CD4-positive, alpha-beta T cell treated with Interleukin-10 for 1 hour (primary cell): ENCODE measurements at places on chromosomes 5 and 9.

DNA sequence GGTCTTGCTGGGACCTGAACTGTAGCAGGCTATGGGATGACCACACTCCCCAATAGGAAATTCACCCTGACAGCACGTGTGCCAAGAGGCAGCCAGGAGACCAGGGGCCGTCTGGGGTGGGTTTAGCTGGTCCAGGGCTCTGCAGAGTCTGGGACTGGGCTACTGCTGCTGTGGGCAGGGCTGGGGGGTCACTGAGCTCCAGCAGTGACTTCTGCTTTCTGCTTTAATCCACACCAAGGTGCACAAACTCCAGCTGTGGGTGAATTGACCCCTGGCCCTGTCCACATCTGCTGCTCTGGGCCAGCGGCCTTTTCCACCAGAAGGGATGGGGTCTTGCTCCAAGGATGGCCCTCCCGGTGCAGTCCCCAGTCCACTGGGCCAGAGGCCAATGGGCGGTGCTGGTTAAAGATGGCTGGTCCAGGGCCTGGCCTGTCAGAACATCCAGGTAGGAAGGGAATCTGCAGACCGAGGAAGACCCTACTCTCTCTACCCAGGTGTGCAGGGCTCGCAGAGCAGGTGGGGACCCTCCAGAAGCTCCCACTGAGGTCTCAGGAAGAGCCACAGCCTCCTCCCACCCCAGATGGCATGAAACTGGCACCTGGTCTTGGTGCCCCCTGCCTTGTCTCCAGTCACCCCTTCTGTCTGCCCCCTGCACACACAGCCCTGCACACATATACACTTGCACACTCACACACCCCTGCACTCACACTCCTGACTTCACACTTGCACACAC, 28.0 kb downstream of the GLT6D1 start:
- DNase-seq, result no peak

DNA sequence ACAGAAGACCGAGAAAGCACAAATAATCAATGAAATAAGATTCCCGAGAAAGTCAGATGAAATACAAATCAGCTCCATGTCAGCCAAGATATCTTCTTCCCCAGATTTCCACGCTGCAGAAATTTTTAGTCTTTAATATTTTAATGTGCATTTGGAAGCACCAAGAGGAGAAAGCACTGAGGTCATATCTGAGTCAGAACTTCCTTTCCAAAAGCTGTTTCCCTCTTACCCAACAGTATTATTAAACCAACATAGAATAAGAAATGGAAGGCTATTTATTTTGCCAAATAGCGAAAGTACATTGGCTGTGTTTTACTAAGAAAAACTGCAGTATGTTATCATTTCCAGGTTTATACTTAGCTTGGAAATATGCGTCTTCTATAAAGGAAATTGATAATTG, 772.1 kb upstream of the CDH9 start:
- DNase-seq, result no peak

- no peak for DNase-seq
Measured at GRCh38 chr5:113735751-113736150, 222.3 kb downstream of the YTHDC2 start.

GRCh38 chr9:136721339-136722092, 9.1 kb downstream of the DIPK1B start:
- DNase-seq, result no peak

GRCh38 chr5:80790698-80791097, 135.9 kb upstream of the DHFR start:
- no peak for DNase-seq

DNA sequence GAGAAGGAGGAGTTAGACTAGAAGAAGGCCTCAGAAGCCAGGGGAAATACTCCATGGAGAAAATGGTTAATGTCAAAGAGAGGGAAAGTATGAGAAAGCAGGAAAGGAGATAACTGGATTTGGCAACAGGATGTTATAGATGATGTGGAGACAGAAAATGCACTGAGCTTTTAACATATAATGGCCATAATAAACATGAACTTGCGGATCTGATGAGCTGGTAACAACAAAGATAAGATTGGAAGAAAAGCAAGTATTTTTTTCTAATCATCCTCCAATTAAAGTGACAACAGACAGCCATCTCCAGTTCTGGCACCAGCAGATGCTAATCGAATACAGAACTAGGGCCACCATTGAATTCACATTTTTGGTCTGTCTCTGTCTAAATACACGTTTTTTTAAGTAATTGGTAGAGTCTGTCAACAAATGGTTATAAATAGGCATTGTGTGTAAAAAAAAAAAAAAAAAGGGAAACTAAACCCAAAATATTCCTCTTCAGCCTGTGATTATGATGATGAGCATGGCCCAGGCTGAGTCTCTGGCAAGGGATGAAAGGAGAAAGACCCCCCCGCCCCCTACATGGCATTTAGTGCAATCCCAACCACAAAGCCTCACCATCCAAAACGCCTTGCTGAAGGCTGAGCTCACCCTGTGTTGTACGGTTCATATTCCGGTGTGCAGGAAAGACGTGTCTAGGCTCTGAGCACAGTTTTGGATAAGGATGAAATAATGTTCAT, 149.5 kb upstream of the LHFPL2 start:
- DNase-seq, result no peak

DNA sequence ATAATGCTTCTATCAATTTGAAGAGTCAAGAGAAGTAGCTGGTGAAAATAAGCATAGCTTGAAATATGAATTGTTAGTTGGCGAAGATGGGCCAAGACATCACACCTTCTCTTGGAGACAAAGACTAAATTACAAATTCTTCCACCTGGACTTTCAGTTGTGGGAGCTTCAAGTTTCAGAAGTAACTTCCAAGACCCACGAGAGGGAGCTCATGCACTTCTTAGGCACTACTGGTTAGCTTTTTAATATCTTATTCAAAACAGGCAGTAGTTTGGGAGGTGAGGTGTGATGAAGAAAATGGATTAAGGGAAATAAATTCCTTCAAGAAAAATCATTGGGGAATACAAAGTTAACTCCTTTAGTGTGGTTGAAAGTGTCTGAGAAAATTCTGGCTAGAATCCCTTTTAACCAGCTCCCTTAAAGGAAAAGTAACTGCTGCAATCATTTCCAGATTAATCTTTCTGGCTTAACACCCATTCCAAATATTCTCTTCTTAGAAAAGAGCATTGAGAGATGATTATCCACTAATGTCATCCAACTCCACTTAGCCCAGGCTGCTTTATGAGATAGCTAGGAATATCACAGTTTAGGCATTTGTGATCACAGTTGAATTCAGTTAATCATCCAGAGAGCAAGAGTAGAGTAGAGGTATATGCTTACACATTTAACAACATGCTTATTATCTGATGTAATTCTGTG, 139.5 kb upstream of the DMRTA1 start:
- DNase-seq, result peak; percentile 13

DNA sequence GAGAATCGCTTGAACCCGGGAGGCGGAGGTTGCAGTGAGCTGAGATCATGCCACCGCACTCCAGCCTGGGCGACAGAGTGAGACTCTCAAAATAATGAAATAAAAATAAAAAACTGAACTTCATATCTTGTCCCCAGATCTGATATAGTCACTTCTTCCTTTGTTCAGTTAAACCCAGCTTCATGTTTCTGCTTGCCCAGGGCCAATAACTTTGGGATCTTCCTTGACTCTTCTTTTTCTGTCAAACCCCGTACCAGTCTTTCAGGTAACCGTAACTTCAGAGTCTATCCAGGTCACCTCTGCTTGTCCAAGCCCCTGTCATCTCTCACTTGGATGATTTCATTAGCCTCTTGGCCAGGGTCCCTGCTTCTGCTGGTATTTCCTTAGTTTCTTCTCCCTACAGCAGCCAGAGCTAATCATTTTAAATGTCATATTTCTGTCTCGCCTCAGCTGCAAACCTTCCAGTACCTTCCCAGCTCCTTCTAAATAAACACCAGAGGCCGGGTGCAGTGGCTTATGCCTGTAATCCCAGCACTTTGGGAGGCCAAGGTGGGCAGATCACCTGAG, 19.7 kb upstream of the ABL1 start:
- no peak for DNase-seq

- DNase-seq, result no peak
Measured at GRCh38 chr9:6538666-6539071, 106.9 kb downstream of the GLDC start.

GRCh38 chr5:153573326-153574033, 83.0 kb downstream of the GRIA1 start:
- DNase-seq, result no peak

DNA sequence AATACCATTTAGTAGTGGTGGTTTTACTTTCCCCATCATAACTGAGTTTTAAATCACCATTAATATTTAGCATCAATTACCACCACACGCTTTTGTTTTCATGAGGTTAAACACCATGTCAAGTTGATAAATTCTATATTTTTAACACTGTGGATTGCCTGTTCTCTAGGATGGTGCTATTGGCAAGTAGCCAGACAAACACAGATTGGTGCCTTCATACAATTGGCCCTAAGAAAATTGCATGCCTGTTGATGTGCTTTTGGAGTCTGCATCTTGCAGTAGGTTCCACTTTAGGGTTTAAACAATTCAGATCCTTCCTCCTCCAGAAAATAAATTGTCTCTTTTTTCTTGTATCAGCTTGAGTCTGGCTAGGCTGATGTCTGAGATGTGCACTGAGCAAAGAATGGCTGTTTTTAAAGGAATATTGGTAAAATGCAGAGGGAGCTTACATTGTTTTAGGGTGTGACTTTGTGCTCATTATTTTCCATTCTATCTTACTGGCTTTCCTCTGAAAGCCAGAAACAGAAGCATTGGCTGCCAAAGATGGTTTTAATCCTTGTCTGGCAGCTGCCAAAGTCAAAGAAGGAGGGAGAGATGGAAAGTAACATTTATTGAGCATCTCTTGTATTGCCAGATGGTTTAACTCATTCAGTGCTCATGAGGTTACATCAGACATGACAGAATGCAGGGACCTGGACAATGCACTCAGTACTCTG, 19.6 kb upstream of the MAN2A1 start:
- DNase-seq, result no peak

- no peak for DNase-seq
Measured at GRCh38 chr5:180074462-180074861, 2.9 kb upstream of the RNF130 start.

- no peak for DNase-seq
Measured at GRCh38 chr9:9598723-9599122, 1014.1 kb downstream of the PTPRD start.

DNA sequence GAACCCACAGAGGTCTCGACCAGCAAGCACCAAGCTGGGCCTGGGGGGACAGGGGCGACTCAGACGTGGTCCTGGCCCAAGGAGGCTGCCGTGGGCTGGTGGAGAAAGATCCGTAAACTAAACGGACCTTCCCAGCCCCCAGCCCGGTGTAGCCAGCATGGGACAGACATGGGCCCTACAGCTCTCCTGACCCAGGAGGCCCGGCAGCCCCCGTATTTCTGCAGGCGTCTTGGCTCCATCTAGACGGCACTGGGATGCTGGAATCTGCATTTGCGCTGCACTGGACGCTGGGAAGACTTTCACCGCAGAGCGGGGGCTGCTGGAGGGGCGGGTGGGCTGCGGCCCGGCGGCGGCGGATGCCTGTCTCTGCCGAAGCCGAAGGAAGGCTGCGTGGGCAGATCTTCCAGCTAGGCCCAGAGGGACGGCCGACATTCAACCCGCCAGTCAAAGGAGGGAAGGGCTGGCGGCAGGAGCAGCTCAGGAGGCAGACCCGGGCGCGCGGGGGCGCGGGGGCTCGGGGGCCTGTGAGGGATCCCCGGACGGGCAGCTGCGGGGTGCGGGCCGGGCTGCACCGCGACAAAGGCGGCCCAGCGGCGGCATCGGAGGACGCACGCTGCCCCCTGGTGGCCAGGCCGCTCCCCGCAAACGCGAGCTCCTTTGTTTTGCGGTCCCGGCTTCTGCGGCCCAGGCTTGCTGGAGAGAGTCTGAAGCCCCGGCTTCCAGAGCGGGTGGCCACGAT, 266.2 kb downstream of the NSG2 start:
- DNase-seq, result peak; percentile 44

- DNase-seq, result no peak
Measured at GRCh38 chr5:37776826-37777225, 63.0 kb downstream of the GDNF start.

DNA sequence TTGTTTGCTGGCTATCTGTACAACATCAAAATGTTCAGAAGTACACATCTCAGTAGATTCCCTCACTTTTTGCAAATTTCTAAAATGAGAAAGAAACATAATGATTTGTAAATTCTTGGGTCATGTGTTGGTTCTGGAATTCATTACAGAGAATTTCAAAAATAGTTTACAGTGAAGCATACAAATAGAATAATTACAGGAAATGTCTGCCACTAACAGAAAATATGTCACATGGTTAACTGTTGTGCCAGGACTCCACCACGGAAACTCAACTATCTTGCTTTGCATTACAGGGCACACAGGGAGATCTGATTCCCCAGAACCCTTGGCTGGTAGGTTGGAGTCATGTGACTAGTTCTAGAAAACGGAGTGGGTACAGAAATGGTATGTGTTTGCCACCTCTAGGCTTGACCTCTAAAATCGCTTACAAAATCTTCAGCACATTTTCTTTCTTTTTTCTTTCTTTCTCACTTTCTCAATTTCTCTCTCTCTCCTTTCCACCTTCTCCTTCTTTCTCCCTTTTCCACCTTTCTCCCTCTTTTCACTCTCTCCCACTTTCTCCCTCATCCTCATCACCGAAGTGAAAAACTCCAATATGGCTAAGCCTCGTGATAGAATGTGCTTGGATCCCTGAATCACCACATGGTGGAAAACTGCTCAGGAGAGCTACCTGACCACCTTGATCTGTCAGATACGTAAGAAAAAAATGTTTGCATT, 32.4 kb downstream of the RASEF start:
- DNase-seq, result no peak

GRCh38 chr5:133389066-133389590, 223.2 kb downstream of the FSTL4 start:
- DNase-seq, result no peak

GRCh38 chr9:18127499-18127875, 346.5 kb upstream of the ADAMTSL1 start:
- DNase-seq, result no peak

GRCh38 chr9:73219985-73220626, 68.4 kb downstream of the ANXA1 start:
- no peak for DNase-seq

DNA sequence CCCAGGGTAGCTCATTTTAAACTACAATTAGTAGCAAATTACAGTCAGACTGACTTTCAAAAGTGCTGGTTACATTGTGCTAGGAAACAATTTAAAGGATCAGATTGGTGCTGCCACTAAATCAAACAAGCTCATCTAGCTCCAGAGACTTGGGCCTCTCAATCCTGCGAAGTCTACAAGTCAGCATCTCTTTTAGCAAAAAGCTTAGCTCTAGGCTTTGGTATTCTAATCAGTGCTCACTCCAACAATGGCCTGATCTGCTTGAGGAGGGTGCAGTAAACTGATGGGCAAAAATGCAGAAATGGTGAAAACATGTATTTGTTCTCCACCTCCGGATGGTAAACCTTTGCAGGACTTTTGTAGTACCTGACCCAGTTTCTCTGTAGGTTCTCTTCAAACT, 47.0 kb upstream of the SEMA6A start:
- no peak for DNase-seq
